Activated CD4-positive, alpha-beta T cell treated with anti-CD3 and anti-CD28 coated beads, Interleukin-2, amount 50 U/mL, for 48 hours (primary cell): ENCODE measurements at places on chromosomes 3 and 15.
A peak's percentile ranks its signal among the peaks of the same experiment; 100 is the strongest.

DNA sequence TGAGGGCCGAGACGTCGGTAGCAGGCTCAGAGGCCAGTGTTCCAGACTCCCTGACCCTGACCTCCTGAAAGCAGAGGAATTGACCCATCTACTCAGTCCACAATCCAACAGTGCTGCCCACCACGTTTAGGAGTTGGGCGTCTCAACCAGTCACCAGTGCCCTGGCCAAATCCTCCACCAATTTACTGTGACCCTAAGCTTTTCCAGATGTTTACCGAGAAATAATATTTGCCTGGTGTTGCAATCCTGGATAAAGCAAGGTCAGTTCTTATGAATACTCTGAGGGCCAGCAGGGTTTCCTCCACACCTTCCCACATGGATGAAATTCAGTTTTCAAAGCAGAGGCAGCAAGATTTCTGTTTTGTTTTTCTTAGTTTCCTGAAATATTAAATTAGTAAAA is 7.5 kb upstream of the APOD start:
- DNase-seq, result no peak

- DNase-seq, result no peak
Measured at GRCh38 chr3:77052051-77052501, 12.2 kb downstream of the ROBO2 start.

GRCh38 chr15:29074045-29074444 is 188.3 kb downstream of the APBA2 start:
- DNase-seq, result no peak

- no peak for DNase-seq
Measured at GRCh38 chr3:53040351-53040820, 5.5 kb downstream of the SFMBT1 start.

- DNase-seq, result peak; percentile 38
Measured at GRCh38 chr15:97234851-97235610, 725.5 kb upstream of the ARRDC4 start.
